Lower lobe of right lung (tissue), 2 donors: ENCODE measurements at places on chromosomes 6 and 20. TPM values are rescaled to one million over a fixed set of nuclear protein-coding genes. Genes with fewer than 3 reads are reported as not detected.

The PRSS16 gene
- total RNA-seq: 13.4 TPM

The IGF2R gene
- 156 TPM for total RNA-seq

DNA sequence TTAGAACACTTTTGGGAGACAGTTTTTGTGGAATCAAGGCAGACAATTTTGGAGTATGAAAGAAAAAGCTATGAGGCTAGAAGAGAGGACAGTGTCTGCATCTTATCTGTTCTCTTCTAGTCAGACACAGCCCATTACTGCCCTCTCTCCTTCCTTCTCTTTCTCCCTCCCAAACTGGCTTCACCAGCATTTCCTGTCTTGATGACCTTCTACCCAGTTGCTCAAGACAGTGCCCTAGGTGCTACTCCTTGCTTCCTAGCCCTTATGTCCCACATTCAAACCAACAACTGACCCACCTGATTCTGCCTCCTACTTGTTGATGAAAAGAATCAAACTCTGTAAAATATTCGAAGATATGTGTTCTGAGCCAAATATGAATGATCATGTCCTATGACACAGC is 116.4 kb upstream of the RIPOR2 start:
- no peak for DNase-seq

DNA sequence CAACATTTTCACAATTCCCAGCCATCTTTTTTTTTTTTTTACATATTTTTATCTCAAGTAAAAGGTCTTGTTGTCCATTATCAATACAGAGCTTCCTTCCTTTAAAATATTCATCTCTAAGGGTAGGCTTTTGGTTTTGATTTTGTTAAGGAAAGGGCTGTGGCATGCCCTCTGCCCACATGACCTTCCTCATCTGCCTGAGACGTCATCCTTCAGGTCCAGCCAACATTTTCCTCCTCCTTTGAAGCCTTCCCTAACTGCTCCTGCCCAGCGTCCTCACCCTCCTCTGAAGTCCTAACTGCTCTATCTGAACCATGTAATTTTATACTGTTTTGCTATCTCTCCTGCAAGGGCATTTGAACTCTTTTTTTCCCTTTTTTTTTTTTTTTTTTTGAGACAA is 73.9 kb upstream of the TGM3 start:
- no peak for DNase-seq

DNA sequence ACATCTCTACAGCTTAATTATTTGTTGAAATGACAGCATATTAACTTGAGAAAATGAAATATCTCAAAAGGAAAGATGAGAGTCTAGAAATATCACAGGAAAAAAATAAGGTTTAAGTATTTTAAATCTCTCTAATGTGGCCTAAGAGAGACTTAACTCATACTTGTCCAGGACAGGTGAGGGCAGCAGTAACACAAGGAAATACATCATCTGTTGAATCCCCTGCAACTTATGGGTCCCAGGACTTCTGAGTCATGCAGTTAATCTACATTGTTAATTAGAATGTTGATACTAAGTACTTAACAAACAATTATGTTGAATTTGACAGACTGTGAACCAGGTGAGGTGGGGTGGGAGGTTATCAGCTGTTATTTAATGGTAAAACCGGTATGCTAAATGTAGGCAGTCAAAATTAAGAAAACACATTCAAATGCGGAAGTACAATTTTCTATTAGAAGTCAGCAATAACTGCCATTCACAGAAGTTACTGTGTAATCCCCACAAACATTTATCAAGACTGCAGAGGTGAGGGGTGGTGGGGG is 87.9 kb downstream of the CEP57L1 start:
- DNase-seq: no peak

- DNase-seq: no peak
These were observed 40.7 kb downstream of the KCNK5 start for GRCh38 chr6:39188571-39188970.

DNA sequence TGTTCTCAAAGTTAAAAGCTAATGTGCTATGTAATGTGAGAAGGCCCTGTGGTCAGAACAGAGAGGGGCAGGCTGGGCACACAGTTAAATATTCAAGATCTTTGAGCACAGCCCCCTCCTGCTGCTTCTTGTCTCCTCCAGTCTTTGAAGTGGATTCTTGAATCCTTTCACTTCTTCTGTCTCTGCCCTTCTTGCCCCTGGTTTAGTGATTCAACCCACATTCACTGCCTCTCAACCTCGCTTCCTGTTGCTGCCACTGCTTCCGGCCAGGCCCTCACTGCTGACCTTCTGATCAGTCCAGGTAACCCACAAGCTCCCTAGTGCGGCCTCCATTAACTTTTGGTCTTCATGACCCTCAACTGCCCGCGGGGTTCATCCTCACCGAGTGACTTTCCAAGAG is 417.3 kb upstream of the NOX3 start:
- DNase-seq: no peak

DNA sequence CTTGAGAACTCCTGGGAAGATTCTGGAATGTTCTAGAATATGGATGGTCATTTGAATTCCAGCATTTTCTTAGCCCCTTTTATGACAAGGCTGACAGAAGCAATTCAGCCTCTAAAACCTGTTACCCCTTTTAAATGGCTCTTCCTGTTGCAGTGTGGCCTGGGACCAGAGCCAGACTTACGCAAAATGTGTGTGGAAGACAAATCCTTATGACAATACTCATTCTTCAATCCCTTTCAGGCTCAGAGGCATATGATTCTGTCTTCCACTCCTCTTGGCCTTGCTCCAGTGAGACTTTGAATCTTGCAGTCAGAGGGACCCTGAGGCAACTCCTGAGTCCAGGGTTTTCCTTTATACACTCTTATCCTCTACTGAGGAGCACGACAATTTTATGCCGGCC is 287.0 kb downstream of the CLIC5 start:
- DNase-seq: no peak

DNA sequence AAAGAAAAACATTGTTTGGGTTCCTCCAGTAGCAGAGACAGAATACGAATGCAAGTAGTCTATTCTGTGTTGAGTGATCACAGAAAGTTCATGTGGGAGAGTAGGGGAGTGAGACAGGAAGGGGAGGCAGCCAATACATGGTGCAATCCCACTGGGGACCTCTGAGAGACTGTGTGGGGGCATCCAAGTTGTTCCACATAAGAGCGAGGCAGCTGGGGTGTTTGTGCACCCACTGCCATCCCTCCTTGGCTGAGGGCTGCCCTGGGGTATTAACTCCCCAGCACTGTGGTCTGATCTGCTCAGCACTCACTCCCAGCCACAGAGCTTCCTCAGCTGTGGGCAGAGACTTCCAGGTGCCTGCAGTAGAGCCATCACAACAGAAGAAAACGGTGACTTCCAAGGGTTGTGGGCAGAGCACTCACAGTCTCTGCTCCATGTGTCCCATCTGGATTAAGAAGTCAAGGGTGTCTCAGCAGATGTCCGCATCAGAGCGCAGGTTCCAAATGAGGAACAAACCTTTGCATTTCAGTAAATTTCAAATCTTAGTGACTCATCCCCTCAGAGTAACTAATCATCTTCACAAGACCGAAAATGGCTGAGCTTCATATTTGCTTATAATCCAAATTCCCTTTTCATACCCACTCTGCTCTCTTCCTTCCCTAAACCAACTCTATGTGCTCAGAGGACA is 101.9 kb upstream of the NAA20 start:
- no peak for DNase-seq

DNA sequence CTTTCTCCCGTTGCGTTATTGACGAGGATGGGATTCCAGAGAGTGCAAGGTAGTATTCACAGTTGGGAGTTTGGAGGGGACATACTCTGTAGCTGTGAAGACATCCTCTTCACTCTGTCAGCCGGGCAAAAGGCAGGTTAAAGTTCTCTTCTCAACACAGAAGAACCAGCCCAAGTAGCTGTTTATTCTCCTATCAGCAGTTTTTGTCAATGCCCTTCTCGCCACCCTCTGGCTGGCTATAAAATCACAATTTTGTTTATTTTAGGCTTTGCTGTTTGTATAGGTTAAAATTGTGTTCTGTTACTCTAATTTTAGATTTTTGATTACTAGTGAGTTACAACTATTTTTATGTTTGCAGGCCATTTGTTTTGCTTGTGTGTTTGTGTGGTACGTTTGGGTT is 37.9 kb upstream of the MAS1 start:
- no peak for DNase-seq

DNA sequence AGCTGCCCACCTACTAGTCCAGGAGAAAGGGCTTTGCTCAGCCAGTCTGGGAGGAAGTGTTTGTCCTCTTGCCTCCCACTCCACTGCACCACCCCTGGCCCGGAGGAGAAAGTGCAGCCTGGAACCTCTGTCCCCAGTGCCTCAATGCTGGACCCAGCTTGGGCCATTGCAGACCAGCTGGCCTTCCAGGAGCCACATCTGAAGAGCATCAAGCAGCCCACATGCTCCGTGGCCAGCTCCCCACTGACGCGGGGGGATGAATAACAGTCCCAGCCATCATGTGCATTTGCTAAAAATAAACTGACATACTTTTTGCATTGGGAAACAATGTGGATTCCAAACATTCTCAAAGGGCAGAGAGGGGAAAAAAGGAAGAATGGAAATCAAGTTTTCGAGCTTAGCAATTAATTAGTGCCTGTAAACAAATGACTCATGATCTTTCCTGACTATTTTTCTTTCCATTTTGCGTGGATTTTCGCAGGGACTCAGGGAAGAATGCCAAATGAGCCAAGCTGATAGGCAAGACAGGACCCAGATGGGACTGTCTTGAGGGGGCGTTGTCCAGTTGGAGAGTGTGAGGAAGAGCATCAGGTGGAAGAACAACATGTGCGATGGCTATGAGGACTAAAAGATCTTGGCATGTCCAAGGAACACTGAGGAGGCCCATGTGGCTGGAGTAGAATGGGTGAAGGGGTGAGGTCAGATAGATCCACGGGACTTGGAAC is 34.1 kb downstream of the CEBPB start:
- DNase-seq: peak; percentile 86

DNA sequence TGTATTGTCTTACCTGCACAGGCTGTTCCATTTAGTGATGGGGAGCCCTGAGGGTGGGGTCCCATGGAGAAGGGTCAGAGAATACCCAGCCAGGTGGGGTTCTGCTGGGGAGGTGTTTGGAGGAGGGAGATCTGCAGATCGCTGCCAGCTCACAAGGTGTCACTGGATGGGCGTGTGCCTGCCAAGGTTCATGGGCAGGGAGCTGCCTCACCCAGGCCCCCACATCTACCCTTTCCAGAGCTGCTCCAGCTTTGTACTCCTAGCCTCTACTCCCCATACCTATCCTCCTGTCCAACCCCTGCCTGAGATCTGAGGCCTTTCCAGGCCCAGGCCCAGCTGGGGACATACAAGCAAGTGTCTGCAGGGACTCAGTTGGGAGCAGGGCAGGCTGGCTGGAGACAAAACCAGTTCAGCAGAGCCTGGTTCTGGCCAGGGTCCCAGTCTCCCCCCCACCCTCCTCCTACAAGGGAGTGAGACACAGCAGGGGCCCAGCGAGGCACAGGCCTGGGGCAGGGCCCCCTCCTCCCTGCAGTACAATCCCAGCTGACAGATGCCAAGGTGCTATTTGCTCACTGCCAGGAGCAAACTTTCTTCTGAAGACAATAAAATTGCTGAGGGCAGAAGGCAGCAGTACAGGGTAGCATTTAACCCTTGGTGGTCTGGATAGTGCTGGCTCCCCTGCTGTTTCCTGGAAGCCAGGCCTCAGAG is 19.7 kb downstream of the SPDEF start:
- no peak for DNase-seq

DNA sequence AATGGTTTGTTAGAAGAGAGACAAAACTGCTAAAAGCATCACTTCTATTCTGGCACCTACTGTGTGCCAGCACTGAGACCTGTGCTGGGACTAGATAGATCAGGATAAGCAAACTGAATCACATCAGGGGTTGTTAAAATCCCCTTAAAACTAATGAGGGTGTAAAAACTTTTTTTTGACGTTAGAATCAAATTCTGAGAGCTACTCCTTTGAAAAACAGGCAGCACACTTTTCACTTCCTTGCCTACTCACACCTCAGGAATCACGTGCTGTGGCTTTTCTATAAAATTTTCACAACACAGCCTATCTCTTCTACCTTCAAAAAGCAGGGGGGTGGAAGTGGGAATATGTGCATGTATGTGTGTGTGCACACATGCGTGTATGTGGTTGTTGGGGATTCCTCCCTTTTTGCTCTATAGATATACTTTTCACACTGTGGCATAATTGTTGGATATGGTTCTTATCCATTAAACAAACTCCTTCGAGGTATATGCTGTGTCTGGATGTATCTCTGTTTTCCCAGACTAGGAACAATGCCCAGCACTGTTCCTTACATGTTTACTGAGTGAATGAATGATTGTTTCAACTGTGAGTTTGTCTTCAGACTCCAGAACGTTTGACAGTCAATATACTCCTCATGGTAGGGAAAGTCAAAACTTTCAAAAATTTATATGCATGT is 105.4 kb downstream of the FYN start:
- no peak for DNase-seq

GRCh38 chr6:11911538-11911937 is 100.6 kb upstream of the HIVEP1 start:
- no peak for DNase-seq

DNA sequence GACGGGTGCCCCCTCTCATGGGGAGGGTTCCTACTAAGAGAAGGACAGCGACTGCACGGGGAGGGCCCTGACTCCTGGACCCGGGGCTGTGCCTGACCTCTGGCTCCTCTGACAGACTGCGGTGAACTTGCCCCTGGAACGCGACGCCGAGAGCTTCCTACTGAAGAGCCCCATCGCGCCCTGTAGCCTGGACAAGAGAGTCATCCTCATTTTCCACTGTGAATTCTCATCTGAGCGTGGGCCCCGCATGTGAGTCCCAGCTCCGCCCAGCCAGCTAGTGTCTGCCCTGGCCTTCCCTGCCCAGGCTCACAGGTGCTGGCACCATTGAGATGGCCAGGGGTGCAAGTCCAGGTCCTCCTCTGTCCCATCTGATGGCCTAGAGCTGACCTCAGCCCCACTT is 7.2 kb downstream of the CDC25B start:
- peak; percentile 43 for DNase-seq

DNA sequence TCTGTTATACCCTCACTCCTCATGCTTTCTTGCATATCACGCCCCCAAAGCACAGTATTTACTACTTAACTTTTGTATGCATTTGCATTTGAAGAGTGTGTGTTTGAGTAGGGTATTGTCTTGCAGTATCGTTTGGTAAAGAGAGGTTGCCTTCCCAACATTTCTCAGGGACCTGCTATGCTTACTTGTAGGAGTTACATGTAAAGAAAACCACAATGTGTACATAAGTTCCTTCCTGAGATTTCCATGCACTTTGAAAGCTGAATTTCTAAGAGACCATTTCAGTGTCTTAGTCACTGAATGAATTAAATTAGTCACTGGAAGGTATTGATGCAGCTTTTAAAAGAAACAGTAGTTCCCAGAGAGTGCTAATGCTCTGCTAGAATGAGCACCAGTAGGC is 159.3 kb upstream of the LAMA2 start:
- no peak for DNase-seq

DNA sequence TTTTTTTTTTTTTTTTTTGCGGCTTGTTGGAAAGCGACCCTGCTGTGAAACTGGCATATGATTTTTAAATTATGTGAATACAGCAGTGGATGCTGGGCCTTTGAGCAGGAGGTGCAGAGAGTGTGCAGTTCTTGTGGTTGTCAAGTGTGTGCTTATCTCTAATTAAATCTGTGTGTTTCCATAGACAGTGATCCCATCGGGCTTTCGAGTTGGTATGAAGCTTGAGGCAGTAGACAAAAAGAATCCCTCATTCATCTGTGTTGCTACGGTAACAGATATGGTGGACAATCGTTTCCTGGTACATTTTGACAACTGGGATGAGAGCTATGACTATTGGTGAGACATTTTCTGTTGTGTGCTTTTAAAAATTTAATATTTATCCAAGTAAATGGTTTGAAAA is 52.4 kb downstream of the L3MBTL3 start:
- no peak for DNase-seq

- DNase-seq: no peak
These were observed 105.9 kb downstream of the GJA10 start for GRCh38 chr6:89999945-90000825.

GRCh38 chr6:4545893-4546292 is 230.3 kb upstream of the CDYL start:
- DNase-seq: no peak
